ENCODE measurements at places on chromosomes 6 and 20.

GRCh38 chr6:66496659-66497058 is 789.6 kb upstream of the EYS start:
- H3K4me1 ChIP-seq = no peaks in the 10 kb centered on the region
- no peaks in the 10 kb centered on the region for H3K27me3 ChIP-seq
- H3K4me3 ChIP-seq = no peak overlapping the region
- H3K36me3 ChIP-seq = no peaks in the 10 kb centered on the region
- no peak overlapping the region for H3K27ac ChIP-seq

GRCh38 chr6:2784930-2785329 is 19.7 kb downstream of the WRNIP1 start:
- H3K4me1 ChIP-seq = peaks cover 5% of the 10 kb centered on the region
- H3K27me3 ChIP-seq = no peaks in the 10 kb centered on the region
- no peak overlapping the region for H3K4me3 ChIP-seq
- H3K36me3 ChIP-seq = peaks cover 43% of the 10 kb centered on the region
- no peak for DNase-seq

GRCh38 chr6:113246186-113246585 is 611.0 kb upstream of the MARCKS start:
- no peak overlapping the region for H3K4me3 ChIP-seq
- H3K27me3 ChIP-seq = no peaks in the 10 kb centered on the region
- no peaks in the 10 kb centered on the region for H3K4me1 ChIP-seq
- no peak overlapping the region for H3K27ac ChIP-seq
- no peaks in the 10 kb centered on the region for H3K36me3 ChIP-seq
- DNase-seq = no peak

DNA sequence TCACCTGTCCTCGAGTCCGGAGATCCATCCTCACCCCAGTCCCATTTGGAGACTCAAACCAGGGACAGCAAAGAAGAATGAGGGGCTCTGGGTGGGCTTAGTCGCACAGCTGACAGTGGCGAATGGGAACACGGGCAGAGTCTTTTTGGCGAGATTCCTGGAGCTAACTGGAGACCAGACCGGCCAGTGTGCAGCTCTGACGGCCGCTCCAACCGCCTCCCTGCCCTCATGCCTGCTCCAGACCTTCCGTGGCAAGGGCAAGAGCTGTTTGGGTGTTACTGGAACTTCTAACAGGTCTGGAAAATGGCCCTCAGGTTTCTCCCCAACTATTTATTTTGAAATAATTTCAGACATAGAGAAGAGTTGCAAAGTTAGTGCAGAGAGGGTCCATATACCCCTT is 75.6 kb downstream of the IRF4 start:
- no peak for DNase-seq
- peaks cover 9% of the 10 kb centered on the region for H3K4me1 ChIP-seq
- no peaks in the 10 kb centered on the region for H3K36me3 ChIP-seq
- H3K4me3 ChIP-seq = no peak overlapping the region
- peaks cover 7% of the 10 kb centered on the region for H3K27me3 ChIP-seq

- peak; percentile 75 for DNase-seq
- no peaks in the 10 kb centered on the region for H3K36me3 ChIP-seq
- H3K4me1 ChIP-seq = peaks cover 29% of the 10 kb centered on the region
- peak overlapping the region; percentile 88 for H3K27ac ChIP-seq
- H3K4me3 ChIP-seq = peak overlapping the region; percentile 84
- H3K27me3 ChIP-seq = no peaks in the 10 kb centered on the region
These were observed 100.9 kb downstream of the HFE start for GRCh38 chr6:26187981-26188635.

GRCh38 chr20:63290677-63291472 is 2.1 kb upstream of the COL20A1 start:
- H3K36me3 ChIP-seq = peaks cover 19% of the 10 kb centered on the region
- peaks cover 25% of the 10 kb centered on the region for H3K4me1 ChIP-seq
- H3K27ac ChIP-seq = no peak overlapping the region
- peak; percentile 43 for DNase-seq
- no peak overlapping the region for H3K4me3 ChIP-seq
- H3K27me3 ChIP-seq = peaks cover 9% of the 10 kb centered on the region

GRCh38 chr20:43570496-43570895 is 11.7 kb downstream of the SGK2 start:
- H3K27ac ChIP-seq = no peak overlapping the region
- no peaks in the 10 kb centered on the region for H3K36me3 ChIP-seq
- H3K4me1 ChIP-seq = no peaks in the 10 kb centered on the region
- H3K4me3 ChIP-seq = no peak overlapping the region

- no peak for DNase-seq
- H3K27me3 ChIP-seq = no peaks in the 10 kb centered on the region
- no peak overlapping the region for H3K27ac ChIP-seq
These were observed 1278.8 kb upstream of the EYS start for GRCh38 chr6:66985816-66986215.

DNA sequence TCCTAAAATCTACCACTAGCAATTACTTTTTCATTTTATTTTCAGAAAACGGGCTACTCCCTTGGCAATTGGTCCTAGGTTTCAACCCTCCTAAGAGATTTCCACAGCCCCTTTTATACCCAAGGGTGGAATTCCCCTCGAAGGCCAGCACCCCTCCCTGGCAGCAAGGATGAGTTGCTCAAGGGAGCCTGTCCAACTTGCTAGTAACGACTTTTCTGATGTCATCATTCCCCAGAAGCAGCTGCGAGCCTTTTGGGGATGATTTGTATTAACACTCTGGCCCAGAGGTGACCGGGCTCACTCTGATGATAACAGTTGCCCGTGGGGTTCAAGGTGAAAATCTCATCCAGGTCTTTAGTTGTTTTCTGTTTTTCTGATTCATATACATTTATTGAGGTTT is 30.7 kb upstream of the NAA20 start:
- no peak overlapping the region for H3K4me3 ChIP-seq
- H3K36me3 ChIP-seq = no peaks in the 10 kb centered on the region
- no peak for DNase-seq
- peaks cover 2% of the 10 kb centered on the region for H3K27me3 ChIP-seq
- no peaks in the 10 kb centered on the region for H3K4me1 ChIP-seq

DNA sequence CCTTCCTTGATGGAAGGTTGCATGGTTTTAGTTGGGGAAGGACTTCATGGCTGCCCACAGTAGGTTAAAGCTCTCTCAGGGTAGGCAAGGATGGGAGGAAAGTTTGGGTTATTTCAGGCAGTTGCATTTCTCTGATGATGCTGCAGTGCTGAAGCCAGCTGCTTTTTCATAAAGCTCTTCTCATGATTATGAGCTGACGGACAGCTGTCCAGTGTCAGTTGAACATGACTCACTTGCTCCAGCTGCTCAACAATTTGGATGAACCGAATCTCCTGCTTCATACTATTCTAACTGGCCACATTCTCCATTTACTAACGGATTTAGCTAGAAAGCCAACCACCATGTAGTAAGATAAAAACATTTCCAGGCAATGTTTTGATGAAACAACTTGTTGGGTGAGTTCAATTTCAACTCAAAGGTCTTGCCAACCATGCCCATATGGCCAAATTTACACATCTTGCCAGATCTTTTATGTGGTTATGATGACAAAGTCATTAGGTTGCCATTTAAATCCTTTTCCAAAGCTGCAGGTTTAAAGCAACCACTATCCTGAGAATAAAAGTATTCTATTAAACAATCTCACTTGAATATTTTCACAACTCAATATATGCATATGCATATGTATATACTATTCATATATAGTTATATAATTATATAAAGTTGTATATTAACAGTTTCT is 125.9 kb downstream of the HS3ST5 start:
- H3K27ac ChIP-seq = no peak overlapping the region
- no peaks in the 10 kb centered on the region for H3K36me3 ChIP-seq
- peaks cover 2% of the 10 kb centered on the region for H3K27me3 ChIP-seq
- no peak overlapping the region for H3K4me3 ChIP-seq

DNA sequence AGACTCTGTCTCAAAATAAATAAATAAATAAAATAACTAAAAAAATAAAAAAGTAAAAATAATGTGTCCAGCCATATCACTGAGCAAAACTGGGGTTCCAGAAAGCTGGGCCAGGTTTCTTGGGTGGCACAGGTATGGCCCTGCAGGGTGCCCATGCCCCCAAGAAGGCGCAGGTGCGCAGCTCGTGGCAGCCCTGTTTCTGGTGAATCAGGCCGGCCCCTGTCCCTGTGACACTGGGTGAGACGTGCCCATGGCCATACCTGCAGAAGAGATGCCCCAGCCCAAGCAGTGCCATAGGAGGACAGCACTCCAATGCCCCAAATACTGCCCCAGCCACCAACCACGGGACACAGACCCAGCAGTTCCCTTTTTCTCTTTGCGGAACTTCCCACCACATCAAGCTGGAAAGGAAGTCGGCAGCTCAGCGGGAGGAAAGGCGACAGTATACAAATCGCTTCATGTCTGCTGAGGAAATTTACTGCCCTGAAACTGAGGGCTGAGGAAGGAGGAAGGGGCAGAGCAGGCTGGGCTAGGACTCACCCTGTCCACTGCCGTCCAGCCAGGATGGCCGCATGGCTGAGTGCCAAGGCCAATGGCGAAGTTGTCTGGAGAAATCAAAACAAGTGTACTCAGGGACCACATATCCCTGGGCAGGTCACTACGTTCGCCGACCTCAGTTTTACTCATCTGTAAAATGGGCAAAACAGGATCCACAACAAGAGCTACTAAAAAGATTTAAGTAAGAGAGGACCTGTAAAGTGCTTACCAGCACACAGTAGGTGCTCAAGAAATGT is 55.4 kb downstream of the PREX1 start:
- DNase-seq = peak; percentile 65
- peaks cover 100% of the 10 kb centered on the region for H3K4me1 ChIP-seq
- H3K27ac ChIP-seq = peak overlapping the region; percentile 3
- no peak overlapping the region for H3K4me3 ChIP-seq
- H3K27me3 ChIP-seq = no peaks in the 10 kb centered on the region

DNA sequence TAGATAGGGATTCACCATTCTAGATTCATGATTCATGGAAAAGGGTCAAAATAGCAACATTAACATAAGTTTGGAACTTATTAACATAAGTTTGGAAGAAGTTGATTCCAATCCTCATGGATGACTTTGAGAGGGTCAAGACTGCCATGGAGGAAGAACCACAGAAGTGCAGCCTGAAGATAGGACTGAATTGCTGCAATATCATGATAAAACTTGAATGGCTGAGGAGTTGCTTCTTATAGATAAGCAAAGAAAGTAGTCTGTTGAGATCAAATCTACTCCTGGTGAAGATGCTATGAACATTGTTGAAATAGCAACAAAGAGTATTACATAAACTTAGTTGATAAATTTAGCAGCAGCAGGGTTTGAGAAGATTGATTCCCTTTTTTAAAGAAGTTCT is 62.2 kb downstream of the GMDS start:
- H3K27me3 ChIP-seq = no peaks in the 10 kb centered on the region
- H3K27ac ChIP-seq = no peak overlapping the region
- H3K36me3 ChIP-seq = no peaks in the 10 kb centered on the region
- DNase-seq = no peak

DNA sequence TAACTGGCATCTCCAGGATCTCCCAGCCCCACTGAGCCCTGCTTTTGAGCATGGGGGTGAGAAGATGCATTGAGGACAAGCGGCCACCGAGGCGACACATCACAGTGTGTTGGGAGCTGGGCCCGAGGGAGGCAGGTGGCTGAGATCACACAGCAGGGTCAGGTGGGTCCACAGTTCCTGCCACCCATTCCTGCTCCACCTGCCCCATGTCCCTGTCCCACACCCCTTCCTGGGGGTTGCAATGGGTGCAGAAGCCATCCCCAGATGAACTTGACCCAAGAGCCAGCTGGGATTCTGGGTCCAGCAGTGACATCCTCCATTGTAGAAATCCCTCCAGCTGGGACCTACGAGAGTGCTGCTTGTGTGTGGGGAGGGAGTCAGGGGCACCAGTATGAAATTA is 1.0 kb downstream of the TGM2 start:
- no peak for DNase-seq
- no peak overlapping the region for H3K4me3 ChIP-seq
- H3K27me3 ChIP-seq = peaks cover 21% of the 10 kb centered on the region
- peaks cover 6% of the 10 kb centered on the region for H3K4me1 ChIP-seq
- H3K36me3 ChIP-seq = no peaks in the 10 kb centered on the region
- no peak overlapping the region for H3K27ac ChIP-seq

DNA sequence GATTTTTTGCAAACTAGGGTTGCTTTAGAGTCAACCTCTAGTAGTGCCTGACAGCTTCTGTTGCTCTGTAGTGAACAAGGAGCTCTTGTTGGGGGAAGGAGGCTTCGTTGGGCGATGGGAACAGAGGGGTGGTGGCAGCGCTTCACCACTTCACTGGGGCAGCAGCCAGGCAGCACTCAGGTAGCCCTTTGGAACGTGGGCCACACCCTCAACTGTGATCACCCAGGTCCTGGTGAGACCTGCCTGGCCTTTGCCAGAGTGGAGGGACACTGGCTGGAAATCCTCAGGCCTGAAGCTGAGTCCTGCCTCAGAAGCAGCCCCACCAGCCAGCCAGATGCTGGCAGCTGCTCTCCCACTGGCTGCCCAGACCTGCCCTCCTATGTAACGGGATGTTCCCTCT is 10.4 kb upstream of the EDN3 start:
- H3K4me3 ChIP-seq = no peak overlapping the region
- H3K36me3 ChIP-seq = no peaks in the 10 kb centered on the region
- no peak overlapping the region for H3K27ac ChIP-seq
- no peak for DNase-seq
- no peaks in the 10 kb centered on the region for H3K4me1 ChIP-seq

GRCh38 chr6:119278625-119279024 is 70.9 kb downstream of the MAN1A1 start:
- no peak overlapping the region for H3K27ac ChIP-seq
- H3K27me3 ChIP-seq = no peaks in the 10 kb centered on the region
- DNase-seq = no peak
- no peaks in the 10 kb centered on the region for H3K4me1 ChIP-seq
- H3K4me3 ChIP-seq = no peak overlapping the region
- no peaks in the 10 kb centered on the region for H3K36me3 ChIP-seq

GRCh38 chr6:13461805-13462204 is 25.6 kb downstream of the GFOD1 start:
- peaks cover 19% of the 10 kb centered on the region for H3K4me1 ChIP-seq
- H3K4me3 ChIP-seq = no peak overlapping the region
- no peak overlapping the region for H3K27ac ChIP-seq
- H3K27me3 ChIP-seq = no peaks in the 10 kb centered on the region
- H3K36me3 ChIP-seq = no peaks in the 10 kb centered on the region
- DNase-seq = no peak

GRCh38 chr6:47437592-47437991 is 40.0 kb upstream of the CD2AP start:
- H3K27ac ChIP-seq = no peak overlapping the region
- H3K27me3 ChIP-seq = no peaks in the 10 kb centered on the region
- H3K4me1 ChIP-seq = no peaks in the 10 kb centered on the region
- no peak for DNase-seq

DNA sequence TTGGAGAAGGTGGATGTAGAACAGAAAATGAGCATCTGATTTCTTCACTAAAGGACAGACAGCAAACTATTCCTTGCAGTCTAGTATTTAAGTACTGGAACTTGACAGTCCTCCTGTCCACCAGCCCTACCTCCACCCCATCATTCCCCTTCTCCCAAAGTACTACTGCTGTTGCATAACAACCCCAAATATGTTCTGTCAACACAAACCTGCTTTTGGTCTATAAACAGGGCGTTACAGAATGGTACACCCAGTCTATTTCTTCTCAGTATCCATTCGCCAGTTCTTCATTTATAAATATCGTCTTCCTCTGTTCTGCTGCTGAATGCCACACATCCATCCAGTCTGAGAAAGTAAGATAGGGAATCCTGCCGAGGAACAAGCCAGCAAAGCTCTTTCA is 27.7 kb upstream of the SLC22A1 start:
- DNase-seq = no peak
- H3K4me1 ChIP-seq = no peaks in the 10 kb centered on the region
- no peak overlapping the region for H3K27ac ChIP-seq
- H3K27me3 ChIP-seq = no peaks in the 10 kb centered on the region

- no peak overlapping the region for H3K27ac ChIP-seq
- H3K4me3 ChIP-seq = peak overlapping the region; percentile 12
- H3K4me1 ChIP-seq = peaks cover 10% of the 10 kb centered on the region
These were observed 771 bp upstream of the PPP1R3G start for GRCh38 chr6:5084360-5084780.

GRCh38 chr6:64486578-64487351 is 851.2 kb downstream of the PHF3 start:
- H3K27me3 ChIP-seq = no peaks in the 10 kb centered on the region
- no peak overlapping the region for H3K4me3 ChIP-seq
- no peaks in the 10 kb centered on the region for H3K4me1 ChIP-seq

Measured in CD4-positive, alpha-beta T cell (primary cell).